ENCODE measurements at places on chromosomes 6 and 20.

DNA sequence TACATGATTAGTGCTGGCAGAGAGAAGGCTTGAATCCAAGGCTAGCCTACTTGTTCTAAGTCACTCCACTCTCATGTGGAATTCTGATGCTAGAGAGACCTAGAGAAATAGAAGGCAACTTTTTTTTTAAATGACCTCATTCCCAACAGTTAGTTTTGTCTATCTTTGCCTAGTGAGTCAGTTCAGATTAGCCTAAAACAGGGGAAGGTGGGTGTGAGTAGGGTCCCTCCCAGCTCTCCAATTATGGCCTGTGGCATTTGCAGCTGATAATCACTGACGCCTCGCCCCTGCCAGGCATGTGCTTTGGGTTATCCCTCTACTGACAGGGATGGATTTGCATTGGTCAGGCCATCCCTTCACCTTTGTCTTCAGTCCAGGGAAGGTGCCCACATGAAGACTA is 13.6 kb downstream of the TXLNB start:
- DNase-seq: no peak

GRCh38 chr20:47330071-47330470 is 26.4 kb downstream of the ZMYND8 start:
- DNase-seq: no peak

DNA sequence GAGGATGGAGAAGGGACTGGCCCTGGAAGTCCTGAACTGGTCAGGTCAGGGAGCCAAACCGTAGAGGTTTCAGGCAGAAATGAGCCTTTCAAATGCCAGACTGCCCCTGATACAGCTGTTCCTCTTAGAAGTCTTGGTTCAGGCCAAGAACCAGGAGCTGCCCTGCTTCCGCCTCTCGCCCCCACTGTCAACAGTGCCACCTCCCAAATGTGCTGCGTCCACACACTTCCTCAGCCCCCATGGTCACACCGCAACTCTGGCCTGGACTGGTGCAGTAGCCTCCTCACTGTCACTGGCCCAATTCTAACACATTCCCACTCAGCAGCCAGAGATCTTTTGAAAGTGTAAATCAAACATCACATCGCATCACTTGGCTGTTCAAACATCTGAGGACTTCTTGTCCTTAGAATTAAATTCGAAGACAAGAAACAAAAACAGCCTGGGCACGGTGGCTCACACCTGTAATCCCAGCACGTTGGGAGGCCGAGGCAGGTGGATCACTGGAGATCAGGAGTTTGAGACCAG is 69.7 kb downstream of the STK35 start:
- DNase-seq: no peak

DNA sequence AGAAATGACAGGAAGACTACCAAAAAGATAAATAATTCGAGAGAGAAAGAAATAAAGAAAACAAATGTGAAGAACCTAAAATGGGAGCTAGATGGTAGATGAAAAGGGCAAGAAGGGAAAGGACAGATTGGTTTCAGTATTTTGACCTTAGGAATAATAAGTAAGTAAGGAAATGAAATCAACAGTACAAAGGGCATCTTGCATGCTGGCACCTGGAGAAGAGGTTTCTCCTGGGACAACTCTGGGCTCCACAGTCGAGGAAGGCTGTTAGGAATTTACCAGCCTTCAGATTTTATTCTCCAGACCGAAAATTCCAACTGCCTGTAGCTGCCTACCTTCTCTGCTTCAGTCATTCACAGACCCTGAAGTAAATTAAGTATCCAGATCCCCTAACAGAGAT is 80.5 kb downstream of the SMLR1 start:
- no peak for DNase-seq

- no peak for DNase-seq
Measured at GRCh38 chr20:33983371-33983770, 10.3 kb upstream of the RALY start.

- no peak for DNase-seq
Measured at GRCh38 chr6:44671333-44671732, 283.8 kb downstream of the CDC5L start.

DNA sequence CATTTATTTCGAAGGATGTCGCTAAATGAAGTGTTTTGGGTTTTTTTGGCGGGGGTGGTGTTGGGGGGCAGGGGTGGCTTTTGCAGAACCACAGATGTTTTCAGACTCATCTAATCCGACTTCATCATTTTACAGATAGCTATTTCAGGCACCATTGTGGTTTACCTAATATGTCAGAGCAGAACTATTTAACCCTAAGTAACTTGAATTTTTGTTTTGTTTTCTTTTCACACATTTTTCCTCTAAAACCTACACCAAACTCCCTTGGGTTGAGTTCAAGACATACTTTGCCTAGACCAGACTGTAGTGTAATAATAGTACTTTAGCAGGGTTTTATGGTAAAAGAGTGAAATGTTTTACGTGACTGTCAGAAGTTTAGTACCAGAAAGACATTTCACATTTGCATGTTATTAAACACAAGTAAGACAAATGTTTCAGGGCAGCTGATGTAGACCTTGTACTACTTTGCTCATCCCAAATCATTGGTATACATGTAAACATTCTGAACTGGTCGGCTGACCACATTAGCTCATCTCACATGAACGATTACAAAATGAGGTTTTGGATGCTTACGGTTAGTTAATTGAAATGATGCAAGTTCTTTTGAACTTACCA is 37.7 kb downstream of the MAP3K4 start:
- no peak for DNase-seq

GRCh38 chr6:140380427-140381218 is 1006.2 kb upstream of the CITED2 start:
- DNase-seq: no peak

- DNase-seq: no peak
Measured at GRCh38 chr20:16749573-16749972, 1.4 kb downstream of the OTOR start.

- DNase-seq: no peak
Measured at GRCh38 chr20:914727-915498, 1.2 kb downstream of the ANGPT4 start.

DNA sequence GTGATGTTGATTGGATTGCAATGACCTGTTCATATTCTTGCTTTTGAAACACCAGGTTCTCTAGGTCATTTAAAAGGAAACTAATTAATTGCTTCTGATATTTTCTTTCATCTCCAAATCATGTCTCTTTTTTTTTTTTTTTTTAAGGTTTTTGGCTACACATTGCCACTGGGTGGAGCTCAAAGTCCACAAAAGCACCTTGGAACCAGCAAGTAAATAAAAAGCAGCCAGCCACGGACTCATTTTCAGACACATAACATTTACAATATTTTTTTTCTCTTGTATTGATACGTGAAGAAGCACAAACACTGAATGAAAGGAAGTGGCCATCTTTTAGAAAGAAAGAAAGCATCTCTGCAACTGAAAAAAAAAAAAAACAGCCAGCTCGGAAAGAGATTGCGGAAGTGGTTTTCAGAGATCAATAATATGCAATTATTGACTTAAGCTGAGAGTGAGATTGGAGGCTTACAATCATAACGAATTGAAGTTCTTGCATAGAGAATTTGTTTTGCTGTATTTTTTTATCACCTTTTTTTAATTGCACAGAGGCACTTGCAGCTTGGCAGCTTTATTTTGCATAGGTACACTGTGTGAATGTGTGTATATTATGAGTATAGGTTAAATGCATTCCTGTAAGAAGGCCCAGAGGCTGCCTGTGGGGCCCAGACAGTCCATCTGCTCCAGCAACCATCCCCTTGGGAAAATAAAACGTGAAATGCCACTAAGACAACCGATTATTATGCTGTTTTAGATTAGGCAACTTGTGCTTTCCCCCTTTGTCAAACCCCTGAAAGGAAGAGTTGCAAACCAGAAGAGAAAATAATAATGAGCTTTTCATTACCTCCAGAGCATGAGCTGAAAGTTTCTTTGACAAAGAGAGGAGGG is 28.2 kb downstream of the CGA start:
- no peak for DNase-seq

DNA sequence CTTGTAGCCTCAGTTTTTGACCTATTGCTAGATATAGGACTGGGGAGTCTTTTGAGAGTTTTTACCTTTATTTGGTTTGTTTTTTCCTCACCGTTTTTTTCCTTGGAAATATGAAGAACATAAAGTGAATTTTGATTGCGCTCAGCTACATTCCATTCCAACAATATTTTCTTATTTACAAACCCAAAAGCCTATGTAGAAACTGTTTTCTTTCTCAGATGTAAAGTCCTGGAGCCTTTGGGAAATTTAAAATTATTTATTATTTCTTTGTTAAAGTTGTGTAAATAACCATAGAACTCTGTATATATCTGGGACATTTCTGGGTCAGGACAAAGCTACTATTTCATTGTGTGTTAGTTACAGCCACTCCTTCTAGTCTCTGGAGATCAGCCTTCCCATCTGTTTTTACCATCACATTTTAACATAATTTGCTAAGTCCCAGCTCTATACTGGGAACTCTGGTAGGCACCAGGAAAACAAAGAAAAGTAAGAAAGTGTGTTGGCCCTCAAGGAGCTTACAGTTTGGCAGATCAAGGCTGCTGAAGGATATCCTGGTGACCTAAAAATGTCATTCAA is 68.8 kb downstream of the JAG1 start:
- DNase-seq: no peak

- no peak for DNase-seq
Measured at GRCh38 chr6:35209081-35209480, 4.7 kb upstream of the SCUBE3 start.

DNA sequence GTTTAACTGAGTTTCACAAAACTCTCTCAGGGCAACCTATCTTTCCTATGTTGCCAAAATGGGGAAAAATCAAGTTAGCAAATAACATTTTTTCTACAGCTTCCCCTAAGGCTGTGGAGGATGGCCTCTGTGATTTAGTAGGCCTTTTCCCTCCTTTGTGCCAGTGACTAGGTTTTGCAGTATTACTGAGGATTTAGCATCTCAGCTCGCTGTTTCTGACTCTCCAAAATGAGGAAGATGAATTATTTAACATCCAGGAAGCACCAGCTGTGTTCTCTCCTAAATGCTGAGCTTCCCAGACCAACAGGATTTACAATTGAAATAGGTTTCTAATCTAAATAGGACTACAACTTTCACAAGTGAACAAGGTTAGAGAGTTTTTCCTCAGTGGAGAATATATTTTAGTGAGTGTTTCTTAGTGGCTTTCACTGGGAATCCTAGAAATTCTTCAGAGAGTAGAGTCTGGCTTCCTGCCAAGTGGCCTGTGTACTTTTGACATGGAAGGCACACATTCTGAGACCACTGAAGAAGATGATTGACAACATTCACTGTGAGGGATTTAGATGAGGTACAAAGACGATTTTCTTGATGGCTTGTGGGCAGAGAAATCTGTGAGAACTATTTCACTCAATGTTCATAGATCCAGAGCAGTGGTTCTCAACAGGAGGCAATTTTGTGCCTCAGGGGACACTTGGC is 62.4 kb downstream of the PTCHD4 start:
- DNase-seq: no peak

DNA sequence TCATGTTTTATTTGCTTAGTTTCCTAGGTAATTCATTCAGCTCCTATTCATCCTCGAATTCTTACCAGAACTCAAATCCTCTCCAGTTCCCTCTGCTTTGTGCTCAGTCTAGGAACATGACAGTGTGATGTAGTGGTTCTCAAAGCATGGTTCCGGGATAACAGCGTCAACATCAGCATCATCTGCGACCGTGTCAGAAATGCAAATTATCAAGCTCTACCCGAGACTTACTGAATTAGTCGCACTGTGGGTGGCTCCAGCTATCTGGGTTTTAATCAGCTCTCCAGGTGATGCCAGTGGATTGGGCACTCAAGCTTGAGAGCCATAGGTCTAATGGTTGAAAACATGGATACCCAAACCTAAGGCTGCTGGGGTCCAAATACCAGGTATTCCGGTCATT is 7.7 kb upstream of the STK35 start:
- DNase-seq: no peak

DNA sequence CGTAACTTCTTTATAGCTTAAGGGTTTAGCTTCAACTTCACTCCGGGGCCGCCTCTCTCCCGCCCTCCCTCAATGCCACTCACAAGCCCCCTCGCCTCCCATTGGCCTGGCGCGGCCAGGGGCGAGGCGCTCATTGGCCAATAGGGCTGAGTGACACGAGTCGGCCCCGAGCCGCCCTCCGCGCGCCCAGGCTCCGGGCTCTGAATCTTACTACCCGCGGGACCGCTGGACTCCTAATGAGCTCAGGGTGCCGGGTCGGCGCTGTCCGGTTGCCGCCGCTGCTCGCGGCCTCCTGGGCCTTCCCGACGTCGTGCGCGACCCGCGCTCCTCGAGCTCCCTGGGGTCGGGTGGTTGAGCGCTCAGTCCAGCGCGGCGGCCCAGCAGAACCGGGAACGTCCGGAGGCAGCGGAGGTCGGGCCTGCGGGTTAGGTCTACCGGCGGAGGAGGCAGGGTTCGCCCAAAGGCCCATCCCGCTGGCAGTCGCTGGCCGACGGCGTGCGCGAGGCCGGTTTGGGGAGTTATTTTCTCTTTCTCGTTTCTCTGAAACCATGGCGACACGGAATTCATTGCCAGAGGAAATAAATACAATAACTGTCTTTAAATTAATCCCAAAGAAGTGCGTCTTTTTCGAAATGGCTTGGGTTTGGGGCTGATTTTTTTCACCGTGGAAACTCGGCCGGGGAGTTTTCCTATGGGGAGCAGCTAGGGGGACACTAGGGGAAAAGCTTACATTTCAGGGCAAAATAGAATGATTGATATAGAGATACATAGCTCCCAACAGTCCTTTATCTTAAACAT is at the start of gene SIM1:
SIM1 (minus strand) TSS at position 19 of the 798 bp plus-strand sequence. CDS start 1,453 bp downstream, outside the sequence.
- no peak for DNase-seq

DNA sequence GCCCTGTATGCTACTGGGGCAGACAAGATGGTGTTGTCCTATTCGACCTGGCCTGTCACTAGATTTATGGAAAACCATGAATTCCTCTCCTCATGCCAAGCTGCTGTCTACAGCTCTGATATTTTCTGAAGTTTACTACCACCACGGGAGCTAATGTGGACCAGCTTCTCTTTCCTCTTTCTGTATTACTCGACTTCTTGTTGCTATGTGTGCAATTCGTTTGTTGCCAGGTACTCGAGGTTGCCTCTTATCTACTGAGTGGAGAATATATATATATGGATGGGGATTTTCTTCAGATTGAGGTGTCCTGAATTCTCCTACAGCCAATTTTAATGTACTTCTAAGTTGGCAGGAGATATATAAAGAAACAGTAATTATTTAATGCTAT is 34.7 kb downstream of the MAN1A1 start:
- DNase-seq: no peak

DNA sequence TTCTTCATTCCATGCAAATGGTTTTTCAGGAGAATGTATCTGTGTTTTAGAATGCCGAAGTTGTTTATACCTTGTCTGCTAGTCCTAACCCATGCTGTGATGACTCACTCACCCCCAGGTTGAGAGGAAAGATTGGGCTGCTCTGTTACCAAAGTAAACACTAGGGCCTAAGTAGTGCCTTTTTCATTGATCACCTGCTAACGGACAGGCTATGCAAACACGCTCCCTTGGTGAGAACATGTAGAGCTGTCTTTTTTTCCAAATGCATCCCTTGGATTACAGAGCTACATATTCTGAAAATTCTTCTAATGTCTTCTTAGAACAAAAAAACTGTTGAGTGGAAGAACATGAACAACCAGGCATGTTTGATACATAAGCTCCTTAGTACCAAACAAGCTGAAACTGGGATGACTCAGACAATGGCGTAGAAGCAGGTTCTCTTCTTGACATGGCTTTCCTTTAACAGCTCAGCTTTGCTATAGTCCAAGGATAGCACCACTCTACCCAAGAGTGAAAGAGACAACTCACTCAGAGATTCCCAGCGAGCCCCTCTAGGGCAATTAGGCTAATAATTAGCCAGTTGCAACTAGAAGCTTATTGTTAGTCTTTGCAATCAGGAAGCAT is 20.5 kb downstream of the PERP start:
- DNase-seq: no peak

- DNase-seq: no peak
Measured at GRCh38 chr20:4613184-4613583, 108.5 kb upstream of the PRND start.
